ENCODE measurements at places on chromosomes 7 and 10. TPM values are rescaled to one million over a fixed set of nuclear protein-coding genes. Genes with fewer than 3 reads are reported as not detected.

TBC1D12 gene
- total RNA-seq: 21.4 TPM

FAM237B gene
- not detected for total RNA-seq

KCNMA1 gene
- 0.38 TPM for total RNA-seq

CLCN1 gene
- total RNA-seq: not detected

SFRP4 gene
- total RNA-seq: not detected

COMTD1 gene
- 15.5 TPM for total RNA-seq

Data from dermis microvascular lymphatic vessel endothelial cell (primary cell).